CD4-positive, CD25-positive, alpha-beta regulatory T cell (primary cell): ENCODE measurements at places on chromosomes 6 and 20.

DNA sequence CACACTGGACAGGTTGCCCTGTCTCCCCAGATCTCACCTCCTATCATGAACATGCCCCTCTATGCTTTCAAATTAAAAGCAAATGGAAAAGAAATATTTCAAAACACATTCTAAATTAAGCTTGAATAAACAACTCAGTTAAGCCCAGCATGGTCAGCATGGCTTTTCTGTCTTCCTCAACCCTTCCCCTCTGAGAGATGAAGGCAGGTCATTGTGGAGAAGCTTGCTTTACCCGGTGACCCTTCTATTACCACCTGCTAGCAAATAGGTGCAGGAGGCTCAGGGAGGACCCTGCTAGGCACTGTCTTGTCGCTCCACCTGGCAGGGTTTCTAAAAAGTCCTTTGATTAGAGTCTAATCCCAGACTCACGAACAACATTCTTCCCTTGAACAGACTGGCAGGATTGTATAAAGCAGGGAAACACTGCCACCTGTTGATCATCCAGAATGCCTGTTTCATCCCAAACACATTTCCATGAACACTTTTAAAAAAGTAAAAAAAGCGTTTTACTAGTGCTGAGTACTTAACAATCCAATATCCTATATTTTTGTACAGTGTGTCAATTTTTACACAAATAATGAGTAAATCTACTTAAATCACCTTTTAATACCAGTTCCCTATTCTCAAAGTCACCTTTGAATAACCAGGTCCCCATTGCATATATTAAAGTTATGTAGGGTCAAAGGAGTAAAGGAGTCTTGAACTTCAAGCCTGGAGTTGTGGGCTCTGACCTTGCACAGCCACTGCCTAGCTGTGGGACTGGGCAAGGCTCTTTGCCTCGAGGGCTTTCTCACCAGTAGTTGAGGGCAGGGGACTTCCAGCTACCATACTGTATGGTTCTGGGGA, 75.5 kb downstream of the GPR6 start:
- peak; percentile 8 for DNase-seq

GRCh38 chr20:53677447-53678314, 84.0 kb upstream of the ZNF217 start:
- DNase-seq, result no peak

DNA sequence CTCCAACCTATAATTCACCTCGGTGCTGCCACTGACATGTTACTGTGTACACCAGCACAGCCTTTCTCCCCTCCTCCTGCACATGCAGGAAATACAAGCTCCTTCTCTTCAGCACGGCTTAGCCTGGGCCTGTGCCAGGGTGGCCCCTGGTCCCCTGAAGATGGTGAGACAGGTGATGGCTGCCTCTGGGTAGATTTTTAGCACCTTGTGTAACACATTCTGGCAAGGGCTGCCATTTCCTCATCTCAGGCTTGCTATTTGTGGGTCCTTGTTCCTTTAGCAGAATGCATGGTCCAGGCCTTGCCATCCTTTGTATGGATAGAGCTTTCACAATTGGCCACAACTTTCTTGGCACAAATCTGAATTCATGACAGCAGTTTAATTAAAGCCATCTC, 151.3 kb downstream of the CDC5L start:
- no peak for DNase-seq

- no peak for DNase-seq
Observed at GRCh38 chr6:1607516-1608221, 2.0 kb upstream of the FOXC1 start.

GRCh38 chr20:13443690-13444089, 195.0 kb downstream of the TASP1 start:
- DNase-seq, result no peak

- DNase-seq, result no peak
Observed at GRCh38 chr6:78713564-78713963, 153.8 kb upstream of the IRAK1BP1 start.

- no peak for DNase-seq
Observed at GRCh38 chr20:61459705-61460104, 207.6 kb downstream of the CDH4 start.

GRCh38 chr20:52490711-52491430, 299.3 kb upstream of the ZFP64 start:
- no peak for DNase-seq

DNA sequence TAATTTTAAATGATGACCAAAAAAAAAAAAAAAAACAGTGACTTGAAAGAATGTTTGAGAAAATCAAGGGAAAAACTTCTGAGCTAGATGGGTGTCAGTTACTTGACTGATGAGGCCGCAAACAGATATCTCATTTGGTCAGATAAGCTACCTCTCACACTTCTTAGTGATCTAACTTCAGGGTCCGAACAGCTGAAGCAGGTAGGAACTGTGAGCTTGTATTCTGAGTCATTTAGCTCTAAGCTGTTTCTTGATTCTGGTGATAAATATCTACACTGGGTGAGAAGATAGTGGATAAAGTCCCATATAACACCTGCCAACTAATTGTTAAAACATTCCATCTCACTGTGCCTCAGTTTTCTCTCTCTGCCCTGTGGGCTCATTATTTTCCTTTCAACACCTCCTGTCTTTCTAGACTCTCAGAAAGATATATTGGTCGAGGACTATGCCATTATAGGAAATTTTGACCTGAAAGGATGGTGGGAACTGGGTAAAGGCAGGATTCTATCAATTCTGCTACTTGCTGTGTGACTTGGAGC, 7.7 kb downstream of the KIF3B start:
- no peak for DNase-seq

GRCh38 chr20:23142162-23143050, 56.3 kb upstream of the CD93 start:
- peak; percentile 79 for DNase-seq

DNA sequence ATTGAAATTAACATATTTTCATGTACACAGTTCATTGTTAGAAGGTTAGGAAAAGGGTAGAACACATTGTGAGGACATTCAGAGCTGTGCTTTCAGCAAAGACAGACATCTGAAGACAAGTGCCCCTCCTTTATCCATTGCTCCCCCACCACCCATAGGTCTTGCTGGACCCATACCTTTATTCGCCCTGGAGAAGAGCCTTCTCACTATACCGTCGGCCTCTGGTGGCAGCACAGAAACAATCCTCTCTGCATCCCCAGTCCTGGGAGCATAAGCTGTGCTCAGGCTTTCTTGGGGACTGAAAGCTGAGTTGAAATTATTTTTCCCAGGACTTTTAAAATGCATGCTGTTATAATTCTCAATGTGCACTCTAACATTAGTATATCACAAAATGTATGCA, 372.3 kb downstream of the EPHA7 start:
- no peak for DNase-seq

- no peak for DNase-seq
Observed at GRCh38 chr6:155128977-155129376, 133.9 kb downstream of the TIAM2 start.

DNA sequence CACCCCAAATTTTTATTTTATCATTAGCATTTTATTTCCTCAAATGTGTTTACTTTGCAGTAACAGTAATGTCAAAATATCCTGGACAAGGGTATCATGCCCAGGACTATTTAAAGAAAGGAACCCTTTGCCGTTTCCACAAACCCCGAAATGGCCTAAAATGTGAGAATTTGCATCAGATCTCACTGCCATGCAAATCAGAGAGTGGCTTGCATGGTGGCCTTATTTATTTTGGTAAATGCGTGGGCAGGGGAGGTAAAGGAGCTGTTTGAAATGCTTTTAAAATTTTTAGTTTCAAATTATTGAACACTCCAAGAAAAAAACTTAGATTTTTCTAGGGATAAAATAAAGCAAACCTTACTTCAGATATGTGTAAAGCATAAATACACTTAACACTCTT, 43.8 kb downstream of the ADAT2 start:
- DNase-seq, result no peak

GRCh38 chr20:33465481-33466302, 22.1 kb upstream of the SNTA1 start:
- DNase-seq, result no peak

- DNase-seq, result no peak
Observed at GRCh38 chr20:59042151-59042795, at the start of gene PRELID3B. TSS of gene PRELID3B (minus strand) at chr20:59042786. CDS start at chr20:59042730, 56 bp downstream.

GRCh38 chr20:16930656-16931055, 182.5 kb downstream of the OTOR start:
- DNase-seq, result no peak

GRCh38 chr6:43274127-43274915, 23.7 kb upstream of the SLC22A7 start:
- no peak for DNase-seq

DNA sequence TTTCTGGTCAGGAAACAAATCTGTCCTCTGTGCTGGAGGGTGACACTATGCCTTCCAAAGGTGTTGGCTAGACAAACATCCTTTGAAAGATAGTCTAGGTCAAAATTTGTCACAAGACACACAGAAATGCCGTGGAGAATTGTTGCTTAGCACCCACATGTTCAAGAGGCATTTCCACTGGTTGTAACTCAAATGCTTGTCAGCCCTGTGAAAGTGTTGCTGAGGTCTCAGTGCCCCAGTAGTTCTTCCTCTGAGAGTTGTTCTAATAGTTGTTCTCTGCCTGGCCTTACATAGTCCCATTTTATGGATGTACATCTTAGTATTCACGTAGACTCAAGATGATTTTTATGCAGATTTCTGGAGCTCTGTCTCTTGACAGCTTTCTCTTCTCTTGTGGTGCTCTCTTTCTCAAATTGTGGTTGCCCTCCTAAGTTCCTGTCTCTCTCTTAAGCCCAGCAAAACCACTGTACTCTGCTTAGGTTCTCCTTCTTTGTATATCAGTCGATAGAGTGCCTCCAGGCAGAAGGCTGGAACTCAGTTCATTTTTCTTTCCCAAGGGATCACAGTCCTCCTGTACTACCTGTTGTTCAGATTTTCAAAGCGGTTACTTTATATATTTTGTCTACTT, 39.5 kb upstream of the REV3L start:
- DNase-seq, result no peak

GRCh38 chr6:2307799-2308198, 62.4 kb upstream of the GMDS start:
- DNase-seq, result no peak

DNA sequence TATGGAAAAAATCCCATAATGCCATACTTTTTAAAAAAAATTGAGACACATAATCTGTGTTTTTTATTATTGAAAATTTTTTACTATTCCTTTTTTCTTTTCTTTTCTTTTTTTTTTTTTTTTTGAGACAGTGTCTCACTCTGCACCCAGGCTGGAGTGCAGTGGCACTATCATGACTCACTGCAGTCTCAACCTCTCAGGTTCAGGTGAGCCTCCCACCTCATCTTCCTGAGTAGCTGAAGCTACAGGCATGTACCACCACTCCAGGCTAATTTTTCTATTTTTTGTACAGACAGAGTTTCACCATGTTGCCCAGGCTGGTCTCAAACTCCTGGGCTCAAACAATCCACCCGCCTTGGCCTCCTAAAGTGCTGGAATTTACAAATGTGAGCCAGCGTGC, 100.4 kb downstream of the AFG1L start:
- DNase-seq, result no peak

DNA sequence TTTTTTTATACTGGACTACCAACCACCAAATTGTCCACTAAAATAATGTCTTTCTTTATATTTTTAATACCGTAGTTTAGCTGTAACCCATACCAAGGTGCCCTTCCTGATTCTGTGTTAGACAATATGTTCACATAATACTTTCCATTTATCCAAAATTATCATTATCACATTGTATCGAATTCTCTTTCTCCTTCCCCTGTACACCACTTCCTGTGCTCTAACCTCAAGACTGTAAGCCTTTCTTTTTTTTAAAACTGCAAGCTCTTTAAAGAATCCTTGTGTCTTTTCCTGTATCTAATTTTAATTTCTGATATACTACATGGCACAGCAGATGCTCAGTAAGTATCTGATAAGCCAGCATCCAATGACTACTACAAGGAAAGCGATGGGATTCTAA, 917.5 kb downstream of the EYS start:
- no peak for DNase-seq

DNA sequence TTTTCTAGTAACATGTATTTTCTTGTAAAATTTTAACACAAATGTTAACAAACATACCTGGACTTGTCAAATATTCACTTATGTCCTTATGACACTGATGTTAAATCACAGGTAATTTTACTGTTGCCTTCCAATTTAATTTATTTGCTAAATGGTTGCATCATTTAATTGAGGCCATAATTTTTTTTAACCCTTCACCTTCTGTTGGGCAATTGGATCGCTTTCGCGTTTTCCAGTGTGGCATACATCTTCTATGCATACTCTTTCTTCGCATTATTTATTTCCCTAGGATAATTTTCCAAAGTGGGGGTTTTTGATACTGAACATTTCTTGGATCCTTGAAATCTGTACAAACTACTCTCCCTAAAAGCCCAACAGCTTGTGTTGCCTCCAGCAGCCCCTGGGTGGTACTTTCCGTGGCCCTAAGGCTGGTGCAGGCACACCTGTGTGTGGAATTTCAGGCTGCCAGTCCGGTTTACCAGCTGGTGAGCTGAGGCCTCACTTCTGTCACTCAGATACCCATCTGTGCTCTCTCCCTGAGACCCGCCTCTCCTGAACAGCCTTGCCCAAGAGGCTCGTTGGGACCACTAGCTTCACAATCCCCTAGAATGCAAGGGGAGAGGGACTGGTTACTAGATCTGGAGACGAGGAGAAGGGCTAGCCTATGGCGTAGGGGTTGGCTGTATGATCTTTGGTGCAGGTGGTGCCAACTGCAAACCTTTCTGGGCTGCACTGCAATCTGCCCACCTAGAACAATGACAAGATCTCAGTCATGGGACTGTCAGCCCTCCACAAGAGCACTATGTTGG, 11.2 kb upstream of the C20orf144 start:
- no peak for DNase-seq
